ENCODE measurements at places on chromosomes 1 and 21. TPM values are rescaled to one million over a fixed set of nuclear protein-coding genes. Genes with fewer than 3 reads are reported as not detected.
A peak's percentile ranks its signal among the peaks of the same experiment; 100 is the strongest.

TSACC gene
- total RNA-seq, result not detected

ST6GALNAC3 gene
- 0.26 TPM for total RNA-seq

- no peak for DNase-seq
These were observed 66.9 kb upstream of the ECE1 start for GRCh38 chr1:21357161-21357560.

- DNase-seq, result no peak
These were observed 310.9 kb downstream of the NTNG1 start for GRCh38 chr1:107451715-107452114.

- DNase-seq, result no peak
These were observed 36.9 kb upstream of the OR2B11 start for GRCh38 chr1:247494767-247495166.

OR14C36 gene
- total RNA-seq, result not detected

DNA sequence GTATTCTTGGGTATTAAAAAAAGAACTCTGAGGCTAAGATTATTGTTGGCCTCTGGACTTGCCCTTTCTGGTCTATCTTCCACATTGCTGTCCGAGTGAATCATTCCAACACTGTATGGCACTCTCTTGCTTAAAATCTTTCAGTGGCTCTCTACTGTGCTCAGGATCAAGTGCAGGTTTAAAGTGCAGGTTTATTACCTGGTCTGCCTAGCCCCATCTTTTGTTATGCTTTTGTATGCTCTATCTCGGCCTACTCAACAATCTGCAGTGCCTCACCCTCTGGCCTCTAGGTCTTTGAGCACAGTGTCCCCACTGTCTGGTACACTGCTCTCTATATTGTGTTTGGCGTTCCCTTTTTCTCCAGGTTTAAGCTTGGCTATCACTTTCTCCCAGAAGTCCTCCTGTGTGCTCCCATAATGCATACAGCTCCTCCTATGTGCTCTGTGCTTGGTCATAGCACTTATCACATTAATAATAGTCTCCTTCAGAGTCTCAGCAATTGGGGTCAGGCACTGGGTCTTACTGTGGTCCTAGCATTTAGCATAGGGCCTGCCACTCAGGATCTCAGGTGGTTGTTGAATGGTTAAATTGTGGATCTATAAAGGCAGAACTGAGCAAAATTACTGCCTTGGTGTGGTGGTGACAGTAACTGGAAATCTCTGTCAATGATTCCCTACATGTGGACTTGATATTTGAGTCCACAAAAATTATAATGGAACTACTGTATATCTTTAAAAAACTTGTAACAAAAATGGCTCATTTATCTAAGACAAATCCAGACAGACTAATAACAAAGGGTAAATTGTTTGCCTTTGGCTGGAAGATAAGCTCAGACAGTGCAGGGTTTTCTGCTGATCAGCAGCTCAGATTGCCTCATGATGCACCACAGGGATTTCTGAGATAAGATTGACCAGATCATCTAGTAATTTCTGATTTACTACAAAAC lies 10.6 kb upstream of the LDLRAD1 start:
- no peak for DNase-seq

- DNase-seq, result no peak
These were observed 142.9 kb upstream of the WNT4 start for GRCh38 chr1:22285549-22286396.

MAP3K6 gene
- total RNA-seq, result 9.7 TPM

- DNase-seq, result no peak
These were observed 9.6 kb upstream of the SFT2D2 start for GRCh38 chr1:168216171-168216570.

VHLL gene
- not detected for total RNA-seq

- no peak for DNase-seq
These were observed 92.3 kb downstream of the CTH start for GRCh38 chr1:70503358-70503757.

FHAD1 gene
- total RNA-seq, result not detected

DNA sequence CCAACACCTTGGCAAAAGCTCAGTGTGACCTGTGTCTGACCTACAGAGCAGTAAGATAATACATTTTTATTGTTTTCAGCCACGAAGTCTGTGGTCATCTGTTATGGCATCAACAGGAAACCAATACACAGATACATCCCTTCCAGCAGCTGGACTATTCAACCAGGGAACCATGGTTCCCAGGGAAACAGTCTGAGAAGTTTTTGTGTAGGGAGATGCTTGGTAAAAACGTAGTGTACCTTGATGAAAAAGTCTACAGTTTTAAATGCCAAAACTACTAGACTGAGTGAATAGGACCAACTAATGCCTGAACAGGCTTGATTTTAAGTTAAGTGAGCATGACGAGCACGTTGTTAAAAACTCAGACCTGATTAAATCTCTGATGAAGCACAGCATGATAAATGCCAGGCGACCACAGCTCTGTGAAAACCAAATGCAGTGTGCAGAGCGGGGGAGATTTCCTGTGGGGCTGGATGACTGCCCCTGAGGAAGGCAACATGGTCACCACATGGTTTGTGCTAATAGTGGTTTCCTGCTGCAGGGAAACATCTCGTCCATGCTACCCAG lies 228.9 kb downstream of the TNR start:
- DNase-seq, result peak; percentile 39

DNA sequence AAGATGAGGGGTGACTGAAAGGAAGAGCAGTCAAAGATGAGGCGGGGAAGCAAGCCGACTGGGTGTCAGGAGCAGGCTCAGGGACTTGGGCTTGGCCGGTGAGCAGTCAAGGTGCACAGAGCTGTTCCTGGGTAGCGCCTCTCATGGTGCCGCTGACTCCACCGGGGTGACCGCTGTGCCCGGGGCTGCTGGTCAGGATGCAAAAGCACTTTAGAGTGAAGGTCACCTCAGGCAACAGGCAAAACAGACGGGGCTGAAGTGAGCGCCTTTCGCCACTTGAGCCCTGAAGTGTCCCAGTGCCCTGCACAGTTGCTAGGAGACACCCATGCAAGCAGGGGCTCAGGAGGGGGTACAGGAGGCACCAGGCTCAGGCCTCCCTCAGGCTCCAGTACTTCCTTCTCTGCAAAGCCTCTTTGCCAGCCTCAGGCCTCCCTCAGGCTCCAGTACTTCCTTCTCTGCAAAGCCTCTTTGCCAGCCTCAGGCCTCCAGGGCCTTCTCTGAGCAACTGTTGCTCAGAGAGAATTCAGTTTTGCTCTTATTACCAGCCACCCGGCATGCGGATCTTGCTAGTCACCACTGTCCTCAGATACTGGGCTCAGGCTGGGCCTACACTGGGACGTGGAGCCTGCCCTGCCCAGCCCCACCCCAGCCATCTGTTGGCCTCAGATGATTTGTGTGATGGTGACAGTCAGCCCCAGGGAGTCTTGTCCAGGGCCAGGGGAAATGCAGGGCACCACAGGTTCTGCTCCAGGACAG lies 99.7 kb upstream of the IRF2BP2 start:
- DNase-seq, result no peak
